ENCODE measurements at places on chromosomes 6 and 20. TPM values are rescaled to one million over a fixed set of nuclear protein-coding genes. Genes with fewer than 3 reads are reported as not detected.
A peak's percentile ranks its signal among the peaks of the same experiment; 100 is the strongest.

- no peak for DNase-seq
- no peaks in the 10 kb centered on the region for H3K4me1 ChIP-seq
- no peaks in the 10 kb centered on the region for H3K27me3 ChIP-seq
- no peaks in the 10 kb centered on the region for H3K36me3 ChIP-seq
Observed at GRCh38 chr6:33075568-33076405, at the start of gene HLA-DPB1. Gene HLA-DPB1 (plus strand): TSS chr6:33075990. CDS start chr6:33076042, 52 bp downstream.

Gene ENTPD6
- 31.4 TPM for total RNA-seq

GRCh38 chr20:32333988-32334885 lies 23.9 kb upstream of the ASXL1 start:
- H3K27ac ChIP-seq: peak overlapping the region; percentile 74
- H3K27me3 ChIP-seq: no peaks in the 10 kb centered on the region
- peaks cover 50% of the 10 kb centered on the region for H3K4me1 ChIP-seq
- DNase-seq: peak; percentile 59
- no peak overlapping the region for H3K4me3 ChIP-seq

GRCh38 chr6:27809939-27810767 lies 102.0 kb downstream of the OR2B2 start:
- DNase-seq: peak; percentile 33
- peaks cover 5% of the 10 kb centered on the region for H3K4me1 ChIP-seq
- H3K27ac ChIP-seq: peak overlapping the region; percentile 71
- peaks cover 9% of the 10 kb centered on the region for H3K27me3 ChIP-seq
- H3K4me3 ChIP-seq: peak overlapping the region; percentile 39
- H3K36me3 ChIP-seq: no peaks in the 10 kb centered on the region

DNA sequence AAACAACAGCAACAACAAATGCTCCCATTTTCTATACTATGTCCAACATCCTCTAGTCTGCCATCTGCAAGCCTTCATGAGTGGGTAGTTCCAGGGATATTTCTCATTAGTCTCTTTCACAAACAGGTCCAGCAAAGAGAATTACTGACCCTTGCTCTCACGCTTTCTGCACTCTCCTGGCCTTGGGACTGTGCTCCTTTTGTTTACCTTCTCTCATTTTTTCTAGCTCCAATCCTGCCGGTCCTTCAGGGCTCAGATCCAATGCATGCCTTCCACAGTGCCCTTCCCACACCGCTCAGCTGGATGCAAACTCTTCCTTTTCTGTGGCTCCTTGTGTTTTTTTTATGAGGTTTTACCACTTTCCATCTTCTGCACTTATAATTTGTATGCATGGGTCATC lies 47.2 kb downstream of the ADTRP start:
- peak overlapping the region; percentile 17 for H3K27ac ChIP-seq
- H3K4me3 ChIP-seq: no peak overlapping the region
- no peak for DNase-seq
- peaks cover 9% of the 10 kb centered on the region for H3K4me1 ChIP-seq

Gene ARHGAP18
- 32.0 TPM for total RNA-seq

GRCh38 chr6:94270091-94270948 lies 851.0 kb upstream of the EPHA7 start:
- DNase-seq: no peak
- no peaks in the 10 kb centered on the region for H3K27me3 ChIP-seq
- H3K27ac ChIP-seq: no peak overlapping the region

- DNase-seq: no peak
- no peak overlapping the region for H3K4me3 ChIP-seq
- no peak overlapping the region for H3K27ac ChIP-seq
- no peaks in the 10 kb centered on the region for H3K36me3 ChIP-seq
- no peaks in the 10 kb centered on the region for H3K4me1 ChIP-seq
- H3K27me3 ChIP-seq: no peaks in the 10 kb centered on the region
Observed at GRCh38 chr6:1736346-1737105, 126.8 kb downstream of the FOXC1 start.

DNA sequence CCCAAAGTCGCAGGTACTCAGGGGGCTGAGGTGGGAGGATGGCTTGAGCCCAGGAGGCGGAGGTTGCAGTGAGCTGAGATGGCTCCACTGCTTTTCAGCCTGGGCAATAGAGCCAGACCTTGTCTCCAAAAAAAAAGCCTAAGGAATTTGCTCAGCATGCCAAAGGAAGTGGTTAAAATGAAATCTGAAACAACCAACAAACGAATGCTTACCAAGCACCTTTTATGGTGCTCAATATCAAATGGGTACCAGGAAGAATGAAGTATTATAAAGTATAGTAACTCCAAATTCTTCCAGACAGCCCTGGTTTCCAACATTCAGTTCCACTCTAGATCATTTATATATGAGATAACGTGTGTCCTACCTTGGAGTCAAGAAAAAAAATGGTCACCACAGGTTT lies 14.0 kb downstream of the GMDS start:
- no peak for DNase-seq
- H3K27me3 ChIP-seq: no peaks in the 10 kb centered on the region
- no peak overlapping the region for H3K4me3 ChIP-seq
- H3K27ac ChIP-seq: no peak overlapping the region
- H3K36me3 ChIP-seq: no peaks in the 10 kb centered on the region
- peaks cover 10% of the 10 kb centered on the region for H3K4me1 ChIP-seq

DNA sequence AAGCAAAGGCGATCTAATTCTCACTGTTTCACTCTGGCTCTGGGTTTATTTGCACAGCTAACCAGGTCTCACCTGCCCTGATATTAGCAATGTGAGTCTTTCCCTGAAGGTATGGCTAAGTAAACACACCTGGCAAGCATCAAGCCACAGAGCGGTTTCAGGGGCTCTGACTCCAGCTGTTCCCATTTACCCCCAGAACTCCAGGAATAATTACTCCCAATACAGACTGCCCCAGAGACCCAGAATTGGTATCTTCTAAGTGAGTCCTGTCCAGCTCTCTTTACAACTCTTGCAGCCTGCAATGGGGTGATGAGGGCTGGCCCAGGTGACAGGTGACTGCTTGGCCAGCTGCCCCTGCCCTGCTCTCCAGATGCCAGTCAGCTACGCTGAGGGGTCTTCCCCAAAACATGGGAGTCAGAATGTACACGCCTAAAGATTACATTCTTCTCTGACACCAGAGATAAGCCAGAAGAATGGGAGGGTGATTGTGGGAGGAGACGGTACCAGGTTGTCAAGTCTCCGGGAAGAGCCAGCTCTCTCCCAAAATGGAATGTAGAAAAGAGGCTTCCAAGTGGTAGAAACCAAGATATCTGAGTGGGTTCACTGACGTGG lies 4.9 kb upstream of the LRRN4 start:
- H3K27ac ChIP-seq: no peak overlapping the region
- H3K27me3 ChIP-seq: no peaks in the 10 kb centered on the region
- H3K4me1 ChIP-seq: peaks cover 10% of the 10 kb centered on the region
- peak; percentile 34 for DNase-seq
- no peaks in the 10 kb centered on the region for H3K36me3 ChIP-seq
- no peak overlapping the region for H3K4me3 ChIP-seq

Gene CCN6
- total RNA-seq: not detected

- H3K4me1 ChIP-seq: no peaks in the 10 kb centered on the region
- H3K27ac ChIP-seq: no peak overlapping the region
- no peaks in the 10 kb centered on the region for H3K27me3 ChIP-seq
- no peak overlapping the region for H3K4me3 ChIP-seq
Observed at GRCh38 chr20:52401431-52401830, 209.9 kb upstream of the ZFP64 start.

- H3K36me3 ChIP-seq: no peaks in the 10 kb centered on the region
- H3K27me3 ChIP-seq: no peaks in the 10 kb centered on the region
- DNase-seq: no peak
Observed at GRCh38 chr6:125215252-125215819, 61.8 kb downstream of the TPD52L1 start.

- no peak overlapping the region for H3K4me3 ChIP-seq
- peaks cover 17% of the 10 kb centered on the region for H3K4me1 ChIP-seq
- no peak for DNase-seq
- H3K36me3 ChIP-seq: peaks cover 10% of the 10 kb centered on the region
Observed at GRCh38 chr6:167933290-167933689, 64.2 kb upstream of the KIF25 start.

Gene LPIN3
- 17.6 TPM for total RNA-seq

- no peaks in the 10 kb centered on the region for H3K36me3 ChIP-seq
- no peaks in the 10 kb centered on the region for H3K4me1 ChIP-seq
- no peaks in the 10 kb centered on the region for H3K27me3 ChIP-seq
- no peak overlapping the region for H3K27ac ChIP-seq
- no peak overlapping the region for H3K4me3 ChIP-seq
- DNase-seq: no peak
Observed at GRCh38 chr20:13718171-13718570, 66.5 kb downstream of the ESF1 start.

DNA sequence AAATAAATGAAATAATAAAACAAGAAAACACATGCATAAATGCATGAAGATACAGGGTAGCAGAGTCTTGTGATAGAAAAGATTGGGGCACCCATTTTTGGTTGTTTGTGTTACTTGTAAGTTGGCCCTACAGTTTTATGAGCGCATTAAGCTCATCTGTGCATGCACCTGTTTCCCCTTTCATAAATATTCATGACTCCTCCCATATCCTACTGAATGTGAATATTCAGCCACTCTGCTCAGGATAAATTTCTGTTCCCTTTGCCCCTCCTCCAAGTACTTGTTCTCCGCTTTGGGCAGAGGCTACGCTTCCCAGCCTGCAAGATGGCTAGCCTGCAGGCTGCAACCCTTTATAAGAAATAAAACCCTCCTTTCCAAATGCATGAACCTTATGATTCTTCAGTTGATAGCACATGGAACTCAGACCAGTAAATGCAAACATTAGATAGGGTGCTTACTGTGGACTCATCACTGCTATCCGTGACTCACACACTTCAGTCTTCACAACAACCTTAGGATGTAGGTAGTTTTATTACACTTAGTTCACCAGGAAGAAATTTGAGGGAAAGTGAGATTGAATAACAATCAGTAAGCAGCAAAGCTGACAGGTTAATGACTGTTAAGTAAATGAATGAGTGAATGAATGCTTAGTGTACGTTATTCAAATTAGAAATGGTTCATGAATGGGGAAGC lies 15.0 kb downstream of the ALDH8A1 start:
- no peaks in the 10 kb centered on the region for H3K4me1 ChIP-seq
- H3K27me3 ChIP-seq: no peaks in the 10 kb centered on the region
- H3K27ac ChIP-seq: no peak overlapping the region

DNA sequence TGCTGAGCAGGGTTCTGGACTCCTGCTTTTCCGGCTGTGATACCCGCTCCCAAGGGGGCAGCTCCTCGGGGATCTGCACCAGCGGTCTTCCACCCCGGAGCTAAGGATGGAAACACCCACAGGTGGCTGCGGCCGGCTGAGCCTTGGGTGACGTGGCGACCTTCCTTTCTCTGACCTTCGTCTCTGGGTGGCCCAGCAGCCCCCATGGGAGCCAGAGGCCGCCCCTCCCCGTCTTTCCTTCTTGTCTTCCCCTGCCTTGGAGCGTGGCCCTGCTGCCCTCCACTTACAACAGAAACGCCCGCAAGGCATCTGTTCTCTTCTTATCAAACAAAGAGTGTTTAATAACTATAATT lies 405.7 kb downstream of the TAF4 start:
- H3K27ac ChIP-seq: no peak overlapping the region
- H3K27me3 ChIP-seq: no peaks in the 10 kb centered on the region
- H3K4me1 ChIP-seq: no peaks in the 10 kb centered on the region
- H3K4me3 ChIP-seq: no peak overlapping the region
- DNase-seq: no peak
- H3K36me3 ChIP-seq: no peaks in the 10 kb centered on the region

DNA sequence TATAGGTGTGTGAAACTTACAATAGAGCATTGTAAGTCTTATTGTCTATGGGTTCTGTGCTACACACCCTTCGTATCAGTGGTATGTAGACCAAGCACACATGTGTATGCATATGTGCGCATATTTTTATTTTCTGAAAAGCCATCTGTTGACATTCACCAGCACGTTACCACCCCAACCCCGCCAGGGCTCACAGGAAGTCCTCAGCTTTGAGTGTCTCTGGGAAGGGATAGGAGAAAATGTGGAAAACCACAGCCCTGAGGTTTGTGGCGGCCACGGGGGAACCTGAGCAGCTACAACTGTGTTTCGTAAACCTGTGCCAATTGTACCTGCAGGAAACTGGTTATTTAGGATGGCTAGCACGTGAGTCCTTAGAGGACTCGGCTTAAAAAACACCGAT lies 123.3 kb upstream of the PHACTR3 start:
- no peak overlapping the region for H3K4me3 ChIP-seq
- DNase-seq: no peak
- H3K36me3 ChIP-seq: no peaks in the 10 kb centered on the region
- no peaks in the 10 kb centered on the region for H3K27me3 ChIP-seq
- no peak overlapping the region for H3K27ac ChIP-seq
- no peaks in the 10 kb centered on the region for H3K4me1 ChIP-seq

Gene HDGFL1
- not detected for total RNA-seq
